ENCODE measurements at places on chromosomes 6 and 20.
A peak's percentile ranks its signal among the peaks of the same experiment; 100 is the strongest.

DNA sequence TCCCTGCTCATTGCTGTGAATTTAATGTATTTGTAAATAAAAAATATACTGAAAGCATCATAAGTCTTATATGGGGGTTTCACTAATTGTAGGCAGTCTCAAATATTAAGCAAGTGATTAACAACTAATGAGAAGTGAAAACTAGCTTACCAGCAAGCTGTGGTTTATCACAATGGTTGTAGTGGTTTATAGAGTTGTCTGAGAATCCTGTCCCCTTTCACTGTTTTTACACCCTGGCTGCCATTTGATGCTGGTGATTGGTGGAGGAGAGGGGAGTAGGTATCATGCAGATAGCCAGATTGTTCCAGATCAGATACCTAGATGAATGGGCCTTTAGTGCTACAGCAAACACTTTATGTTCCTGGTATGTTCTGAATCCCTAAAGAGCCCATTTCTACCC is 6.0 kb downstream of the MKKS start:
- DNase-seq = no peak

GRCh38 chr20:15379681-15380296 is 1042.4 kb upstream of the FLRT3 start:
- no peak for DNase-seq

DNA sequence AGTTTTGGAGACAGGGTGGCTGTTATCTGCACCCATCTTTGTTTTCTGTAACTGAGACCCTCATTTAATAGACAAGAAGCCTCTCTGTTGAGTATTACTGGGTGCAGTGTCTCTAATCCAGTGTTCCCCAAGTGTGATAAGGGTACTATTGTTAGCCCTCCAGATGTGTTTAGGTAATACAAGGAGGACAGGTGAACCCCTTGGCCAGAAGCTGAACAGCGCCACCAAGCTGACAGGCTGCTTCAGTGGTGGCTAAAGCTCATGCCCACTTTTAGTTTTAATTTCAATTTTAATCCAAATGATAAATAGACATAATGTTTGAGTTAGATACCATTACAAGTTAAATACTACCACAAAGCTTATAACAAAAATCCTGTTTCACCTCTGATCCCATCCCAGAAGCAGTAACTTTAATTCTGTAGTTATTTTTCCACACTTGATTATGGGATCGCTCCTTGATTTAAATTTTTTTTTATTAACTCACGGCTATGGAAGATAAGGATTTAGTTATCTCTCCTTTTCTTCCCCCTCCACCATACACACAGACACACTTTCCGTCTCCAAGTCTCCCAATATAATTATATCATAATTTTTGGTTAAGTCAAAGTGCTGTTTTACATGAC is 8.4 kb upstream of the STK35 start:
- DNase-seq = no peak

- no peak for DNase-seq
Observed at GRCh38 chr6:144215402-144215931, 65.2 kb downstream of the STX11 start.

GRCh38 chr20:50737352-50737751 is 6.0 kb downstream of the PARD6B start:
- no peak for DNase-seq

DNA sequence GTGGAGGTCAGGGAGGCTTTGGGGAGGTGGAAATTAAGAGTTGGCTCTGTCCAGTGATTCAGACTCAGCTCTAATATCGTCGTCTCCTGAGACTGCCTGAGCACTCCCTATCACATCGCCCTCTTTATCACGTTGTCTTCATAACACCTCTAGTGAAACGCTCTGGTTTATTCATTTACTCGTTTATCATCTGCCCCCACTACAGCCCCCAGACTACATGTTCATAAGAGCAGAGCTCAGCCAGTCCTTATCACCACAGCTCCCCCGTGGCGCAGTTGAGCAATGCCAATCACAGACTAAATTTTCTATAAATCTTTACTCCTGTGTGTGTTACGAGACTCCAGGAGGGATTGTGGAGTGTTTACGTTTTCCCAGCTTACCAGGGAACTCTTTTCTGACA is 316.2 kb downstream of the ADGRB3 start:
- DNase-seq = no peak

DNA sequence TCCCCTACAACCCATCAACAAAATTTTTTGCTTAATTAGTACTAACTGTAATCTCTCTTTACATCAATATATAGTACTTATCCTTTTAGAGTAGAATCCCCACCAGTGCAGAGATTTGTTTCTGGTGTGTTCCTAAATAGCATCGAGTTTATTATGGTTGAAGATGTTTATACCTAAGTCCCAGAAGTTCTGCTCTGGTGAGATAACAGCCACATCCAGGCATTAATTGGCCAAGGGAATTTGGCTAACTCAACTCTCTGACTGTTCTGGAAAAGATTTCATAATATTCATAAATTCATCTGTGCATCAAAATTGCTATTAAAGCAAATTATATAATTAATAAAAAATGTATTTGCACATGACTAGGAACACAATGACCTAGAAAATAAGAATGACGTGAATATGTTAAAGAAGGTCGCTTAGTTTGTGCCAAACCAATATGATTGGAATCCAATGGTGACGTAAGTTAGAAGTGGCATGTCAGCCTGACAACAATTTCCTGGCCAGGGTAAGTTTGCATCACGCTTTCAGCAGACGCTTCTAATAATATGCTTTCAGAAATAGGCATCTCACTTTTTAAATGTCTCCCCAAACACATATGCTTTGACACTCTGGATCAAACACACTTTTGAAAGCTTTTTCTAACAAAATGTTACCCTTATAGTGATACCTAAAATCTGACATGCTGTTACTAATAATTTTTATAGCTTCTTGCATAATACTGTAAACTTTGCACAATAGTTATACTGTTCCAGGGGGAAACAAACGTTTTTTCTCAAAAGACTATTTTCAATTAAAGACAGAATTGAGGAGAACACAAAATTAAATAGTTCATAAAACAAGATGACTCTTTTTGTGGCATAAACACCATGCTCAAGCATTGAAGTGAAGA is 236.7 kb downstream of the TENT5A start:
- no peak for DNase-seq

- no peak for DNase-seq
Observed at GRCh38 chr6:139448051-139448649, 73.7 kb upstream of the CITED2 start.

GRCh38 chr6:79544939-79545450 is 7.8 kb upstream of the LCA5 start:
- DNase-seq = no peak

DNA sequence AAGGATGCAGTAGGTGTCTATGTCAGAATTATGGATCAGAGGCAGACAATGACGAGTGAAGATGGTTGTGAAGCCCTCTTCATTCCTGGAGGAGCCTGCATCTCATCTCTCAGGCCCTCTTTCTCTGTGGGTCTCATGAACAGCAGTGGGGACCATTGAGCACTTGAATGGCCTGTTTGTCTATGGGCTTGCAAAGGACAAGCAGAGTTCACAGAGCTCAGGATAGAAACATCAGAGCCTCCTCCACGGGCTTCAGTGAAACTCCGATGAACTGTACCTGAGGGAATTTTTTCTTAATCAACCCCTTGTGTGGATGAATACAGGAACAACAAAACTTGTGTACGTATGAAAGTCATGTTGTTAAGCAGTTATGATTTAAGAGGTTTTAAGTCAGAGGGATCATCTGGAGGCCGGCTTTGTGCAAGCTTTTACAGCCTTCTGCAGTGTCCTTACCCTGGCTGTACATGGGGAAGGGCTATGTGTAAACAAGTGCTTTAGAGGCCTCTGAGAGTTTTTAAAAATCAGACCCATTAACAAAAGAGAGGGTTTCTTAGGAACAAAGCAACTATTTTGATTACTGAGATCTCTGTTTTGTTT is 29.7 kb upstream of the PI16 start:
- DNase-seq = no peak

- no peak for DNase-seq
Observed at GRCh38 chr6:113171882-113172281, 685.3 kb upstream of the MARCKS start.

DNA sequence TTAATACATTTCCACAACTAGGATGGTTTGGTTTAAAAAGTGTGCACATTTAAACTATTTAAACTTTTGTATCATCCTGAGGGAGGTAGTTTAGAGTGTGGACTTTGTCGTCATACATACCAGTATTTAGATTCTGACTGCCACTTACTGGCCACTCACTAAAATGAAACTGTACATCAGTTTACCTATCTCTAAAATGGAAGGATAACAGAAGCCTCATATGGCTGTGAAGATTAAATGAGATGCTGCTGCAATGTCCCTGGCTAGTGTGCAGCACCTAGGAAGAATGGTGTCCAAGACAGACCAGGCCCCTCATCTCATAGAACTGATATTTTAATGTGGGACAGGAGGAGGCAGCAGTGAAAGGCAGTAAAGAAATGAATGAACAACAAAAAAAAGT is 12.0 kb upstream of the PKIG start:
- DNase-seq = no peak

GRCh38 chr6:50714487-50715379 is 1.4 kb downstream of the TFAP2D start:
- no peak for DNase-seq

- no peak for DNase-seq
Observed at GRCh38 chr6:125598422-125598821, 151.0 kb upstream of the HEY2 start.

- no peak for DNase-seq
Observed at GRCh38 chr20:63462244-63462643, 10.2 kb downstream of the KCNQ2 start.

DNA sequence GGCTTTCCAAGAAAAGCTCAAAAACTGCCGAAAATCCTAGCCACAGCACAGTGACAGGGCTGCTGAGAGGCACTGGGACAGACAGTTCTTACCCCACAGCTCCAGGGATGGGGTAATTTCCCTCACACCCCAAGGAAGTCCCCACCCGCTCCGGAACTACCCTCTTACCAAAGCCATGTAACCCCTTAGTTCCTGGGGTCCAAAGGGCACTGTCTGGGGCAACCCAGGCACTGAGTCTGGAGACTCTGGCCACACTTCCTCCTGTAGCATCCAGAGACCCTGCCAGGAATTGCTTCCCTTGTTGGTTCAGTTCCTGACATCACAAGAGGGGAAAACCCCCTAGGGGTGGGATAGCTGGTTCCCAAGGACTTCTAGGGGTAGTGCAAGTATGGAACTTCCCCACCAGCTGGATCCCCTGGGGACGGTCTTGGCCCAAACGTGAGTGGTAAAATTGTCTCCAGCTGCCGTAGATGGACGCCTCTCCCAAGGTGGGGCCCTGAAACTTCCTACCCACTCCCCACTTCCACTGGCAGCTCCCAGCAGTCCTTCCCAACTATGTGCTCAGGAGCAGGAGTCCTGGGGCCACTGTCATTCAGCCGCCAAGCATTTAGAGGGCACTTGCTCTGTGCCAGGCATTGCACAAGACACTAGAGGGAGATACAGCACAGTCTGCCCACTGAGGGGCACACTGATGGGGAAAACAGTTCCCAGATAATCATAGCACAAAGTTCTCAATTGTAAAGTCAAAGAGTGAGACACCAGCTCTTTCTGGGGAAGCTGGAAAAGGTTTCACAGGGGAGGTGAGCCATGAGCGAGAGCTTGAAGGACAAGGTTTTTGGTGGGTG is 17.2 kb upstream of the HCK start:
- no peak for DNase-seq

DNA sequence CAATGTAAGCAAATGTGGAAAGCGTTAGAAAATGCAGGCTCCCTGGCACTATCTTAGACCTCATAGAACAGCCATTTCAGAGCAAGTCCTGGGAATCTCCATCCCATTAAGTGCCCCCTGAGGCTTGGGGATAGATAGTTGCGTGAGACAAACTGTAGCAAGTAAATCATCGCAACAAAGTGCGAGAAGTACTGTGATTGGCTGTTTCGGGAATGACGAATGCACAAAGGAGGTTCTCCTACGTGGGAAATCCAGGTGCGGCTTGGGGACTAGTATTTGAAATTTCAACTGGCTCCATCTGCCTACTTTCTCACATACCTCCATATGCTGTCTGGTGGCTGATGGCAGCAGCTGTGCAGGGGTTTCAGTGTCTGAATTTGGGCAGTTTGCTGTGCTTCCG is 84.5 kb downstream of the PLEKHG1 start:
- no peak for DNase-seq

DNA sequence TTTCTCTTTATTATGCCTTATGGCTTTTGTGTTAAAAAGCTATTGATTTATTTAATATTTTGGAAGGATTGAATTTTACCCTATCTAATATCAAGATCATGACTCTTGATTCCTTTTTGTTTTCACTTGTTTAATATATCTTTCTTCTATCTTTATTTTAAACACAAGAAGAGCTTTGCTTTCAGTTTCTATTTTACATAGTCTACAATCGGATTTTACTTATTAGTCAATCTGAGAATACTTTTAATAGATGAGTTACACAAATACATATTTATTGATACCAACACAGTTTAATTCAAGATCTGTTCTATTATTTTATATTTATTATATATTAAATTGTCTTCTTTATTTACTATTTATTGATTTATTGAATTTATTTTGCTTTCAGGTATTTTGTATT is 218.8 kb downstream of the ESR1 start:
- no peak for DNase-seq

DNA sequence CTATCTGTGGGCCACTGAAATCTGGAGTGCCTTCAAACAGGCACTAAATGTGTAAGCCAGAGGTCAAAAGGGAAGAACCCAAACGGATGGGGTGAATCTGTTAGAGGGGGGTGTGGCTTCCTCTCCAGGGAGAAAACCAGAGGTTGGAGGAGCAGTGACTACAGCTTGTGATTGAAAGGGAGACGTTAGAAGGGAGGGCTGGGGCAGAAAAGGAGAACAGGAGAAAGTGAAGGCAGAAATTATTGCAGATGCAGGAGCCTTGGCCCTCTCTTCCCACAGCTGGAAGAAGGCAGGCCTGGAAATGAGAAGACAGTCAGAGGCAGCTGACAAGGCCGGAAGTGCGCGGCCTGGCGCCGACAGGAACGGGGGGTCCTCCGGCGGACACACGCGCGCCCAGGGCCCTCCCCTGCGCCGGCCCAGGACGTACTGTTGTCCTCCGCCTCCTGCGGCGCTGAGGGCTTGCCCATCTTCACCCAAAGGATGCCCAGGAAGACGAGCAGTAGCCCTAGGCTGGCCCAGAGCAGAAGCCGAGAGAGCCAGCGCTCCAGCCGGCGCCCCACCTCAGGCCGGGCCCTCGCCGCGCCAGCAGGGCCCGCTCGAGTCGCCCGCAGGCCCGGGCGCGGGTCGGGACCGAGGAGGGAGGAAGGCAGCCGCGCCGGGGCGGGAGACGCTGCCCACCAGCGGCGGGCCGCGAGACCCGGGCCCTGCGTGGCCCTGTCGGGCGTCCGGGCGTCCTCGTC is 806 bp downstream of the LEMD2 start:
- peak; percentile 51 for DNase-seq

- DNase-seq = no peak
Observed at GRCh38 chr20:40704828-40705227, 15.8 kb upstream of the MAFB start.

All from activated gamma-delta T cell treated with Interleukin-2 at 50 U/mL for 16 hours (primary cell).